ENCODE measurements at places on chromosomes 5 and 9.

GRCh38 chr5:3075309-3075708, 323.8 kb upstream of the IRX2 start:
- no peak for DNase-seq

- peak; percentile 81 for DNase-seq
Measured at GRCh38 chr5:127571314-127572131, 54.1 kb downstream of the PRRC1 start.

DNA sequence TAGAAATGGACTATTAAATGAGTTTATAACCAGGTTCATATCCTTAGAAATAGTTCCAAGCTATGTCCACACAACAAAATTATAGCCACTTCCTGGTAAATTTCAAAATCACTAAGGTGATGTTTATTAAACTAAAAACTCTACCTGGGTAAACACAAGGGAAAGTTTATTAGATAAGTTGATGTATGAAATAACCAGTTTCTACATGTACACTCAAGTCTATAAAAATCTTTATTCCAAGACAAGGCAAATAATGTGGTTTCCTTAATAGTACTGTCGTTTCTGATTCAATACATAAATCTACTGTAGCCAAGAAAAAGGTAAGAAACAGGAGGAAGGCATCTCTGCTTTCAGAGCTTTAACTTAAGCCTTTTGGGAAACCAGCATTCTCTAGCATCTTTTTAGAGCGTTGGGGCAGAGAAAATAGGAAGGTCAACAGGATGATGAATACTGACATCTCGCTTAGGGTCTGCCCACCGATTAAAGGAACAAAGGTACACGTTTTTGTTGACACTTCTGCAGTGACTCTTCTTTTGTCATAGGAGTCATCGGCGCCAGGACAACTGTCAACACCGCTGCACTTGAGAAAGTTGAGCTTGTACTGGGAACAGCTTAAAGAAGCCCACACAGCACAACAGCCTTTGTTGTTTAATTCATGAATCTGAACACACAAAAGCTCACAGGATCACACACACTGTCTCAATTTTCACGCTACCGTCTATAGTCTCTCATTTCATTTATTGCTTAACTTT, 513.6 kb downstream of the SLCO4C1 start:
- no peak for DNase-seq

GRCh38 chr5:13987843-13988464, 43.5 kb upstream of the DNAH5 start:
- peak; percentile 63 for DNase-seq

DNA sequence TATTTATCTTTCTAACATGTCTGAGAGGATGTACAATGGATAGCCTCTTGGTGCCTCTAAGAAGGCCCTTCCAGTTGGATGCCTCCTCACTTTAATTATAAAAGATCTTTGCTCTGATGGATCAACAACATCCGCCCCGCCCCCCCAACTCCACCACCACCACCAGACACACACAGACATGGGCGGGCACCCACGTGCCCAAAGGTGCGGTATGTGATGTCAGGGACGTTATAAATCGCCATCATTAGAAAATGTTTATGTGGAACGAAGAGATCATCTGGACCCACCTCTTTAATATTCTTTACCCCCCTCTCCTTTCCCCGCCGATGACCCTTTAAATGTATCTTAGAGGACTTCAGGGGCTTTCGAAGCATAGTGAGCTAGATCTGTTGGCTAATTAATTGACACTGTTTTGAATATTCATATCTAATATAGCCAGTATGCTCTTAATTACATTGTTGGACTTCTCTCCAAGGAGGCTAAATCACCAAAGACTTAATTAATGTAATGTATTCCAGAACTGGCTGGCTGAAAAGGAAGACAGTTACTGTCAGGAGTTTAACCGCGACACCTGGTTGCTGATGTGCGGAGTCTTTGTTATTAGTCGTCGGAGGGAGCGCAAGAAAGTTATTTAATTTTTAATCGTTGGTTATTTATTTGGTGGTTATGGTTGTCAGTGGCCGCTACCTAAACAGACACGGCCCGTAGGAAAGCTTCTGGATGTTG, 6.1 kb upstream of the FOXB2 start:
- no peak for DNase-seq

DNA sequence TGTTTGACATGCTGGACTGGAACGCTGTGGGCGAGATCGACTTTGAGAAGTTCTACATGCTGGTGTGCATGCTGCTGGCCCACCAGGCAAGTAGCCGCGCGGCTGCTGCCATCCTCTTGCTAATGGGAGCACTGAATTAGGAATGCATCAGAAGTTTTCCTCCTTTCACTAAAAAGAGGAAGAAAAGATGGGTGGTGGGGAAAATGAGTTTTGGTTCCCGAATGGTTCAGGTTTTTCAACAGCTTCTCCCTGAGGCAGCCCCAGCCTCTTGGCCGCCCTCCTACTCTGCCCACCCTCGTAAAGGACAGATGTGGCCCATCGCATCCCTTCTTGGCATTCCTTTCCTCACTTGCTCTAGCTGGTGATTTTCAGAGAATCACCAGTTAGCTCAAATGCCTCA, 5.5 kb downstream of the EFCAB9 start:
- no peak for DNase-seq

DNA sequence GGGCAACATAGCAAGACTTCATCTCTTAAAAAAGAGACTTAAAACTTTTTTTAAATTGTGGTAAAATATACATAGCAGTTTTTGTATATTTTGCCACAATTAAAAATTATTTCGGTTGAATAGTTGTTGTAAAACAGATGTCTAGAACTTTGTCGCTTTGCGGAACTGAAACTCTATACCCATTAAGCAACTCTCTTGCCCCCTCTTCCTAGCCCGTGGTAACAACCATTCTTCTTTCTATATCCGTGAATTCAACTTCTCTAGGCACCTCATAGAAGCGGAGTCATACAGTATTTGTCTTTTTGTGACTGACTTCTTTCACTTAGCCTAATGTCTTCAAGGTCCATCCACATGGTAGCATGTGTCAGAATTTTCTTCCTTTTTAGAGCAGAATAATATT, 43.3 kb downstream of the SPARC start:
- DNase-seq = no peak

DNA sequence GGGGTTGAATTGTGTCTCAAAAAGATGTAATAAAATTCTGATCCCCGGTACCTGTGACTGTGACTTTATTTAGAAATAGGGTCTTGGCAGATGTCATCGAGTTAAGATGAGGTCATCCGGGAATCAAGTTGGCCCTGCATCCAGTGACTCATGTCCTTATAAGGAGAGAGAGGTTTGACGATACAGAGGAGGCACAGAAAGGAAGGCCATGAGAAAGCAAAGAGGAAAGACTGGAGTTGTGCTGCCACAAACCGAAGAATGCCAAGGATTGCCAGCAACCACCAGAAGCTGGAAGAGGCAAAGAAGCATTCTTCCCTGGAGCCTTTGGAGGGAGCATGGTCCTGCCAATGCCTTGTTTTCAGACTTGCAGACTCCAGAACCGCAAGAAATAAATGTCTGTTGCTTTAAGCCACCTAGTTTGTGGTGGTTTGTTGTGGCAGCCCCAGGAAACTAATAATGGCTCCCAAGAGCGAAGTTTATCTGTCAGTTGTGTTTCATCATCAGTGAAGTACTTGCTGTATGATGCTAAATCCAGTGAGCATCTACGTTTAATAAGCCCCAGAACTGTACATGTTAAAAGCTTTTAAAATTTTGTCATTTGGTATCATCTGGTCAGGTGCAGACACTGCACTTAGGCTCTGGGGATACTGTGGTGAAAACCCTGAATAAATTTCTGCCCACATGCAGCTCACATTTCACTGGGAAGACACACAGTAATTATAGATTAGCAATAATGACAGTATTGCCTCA, 114.8 kb downstream of the TLE4 start:
- no peak for DNase-seq

- DNase-seq = peak; percentile 69
Measured at GRCh38 chr9:132409828-132410528, at the start of gene CFAP77. Gene CFAP77, plus strand, starts transcription at chr9:132410211. Its CDS starts 61 bp downstream, at chr9:132410272.

GRCh38 chr9:1959371-1959770, 55.8 kb upstream of the SMARCA2 start:
- no peak for DNase-seq

GRCh38 chr5:18553269-18553668, 919.0 kb downstream of the TAF11L14 start:
- no peak for DNase-seq

GRCh38 chr5:16550316-16550952, 66.4 kb downstream of the RETREG1 start:
- DNase-seq = peak; percentile 67

DNA sequence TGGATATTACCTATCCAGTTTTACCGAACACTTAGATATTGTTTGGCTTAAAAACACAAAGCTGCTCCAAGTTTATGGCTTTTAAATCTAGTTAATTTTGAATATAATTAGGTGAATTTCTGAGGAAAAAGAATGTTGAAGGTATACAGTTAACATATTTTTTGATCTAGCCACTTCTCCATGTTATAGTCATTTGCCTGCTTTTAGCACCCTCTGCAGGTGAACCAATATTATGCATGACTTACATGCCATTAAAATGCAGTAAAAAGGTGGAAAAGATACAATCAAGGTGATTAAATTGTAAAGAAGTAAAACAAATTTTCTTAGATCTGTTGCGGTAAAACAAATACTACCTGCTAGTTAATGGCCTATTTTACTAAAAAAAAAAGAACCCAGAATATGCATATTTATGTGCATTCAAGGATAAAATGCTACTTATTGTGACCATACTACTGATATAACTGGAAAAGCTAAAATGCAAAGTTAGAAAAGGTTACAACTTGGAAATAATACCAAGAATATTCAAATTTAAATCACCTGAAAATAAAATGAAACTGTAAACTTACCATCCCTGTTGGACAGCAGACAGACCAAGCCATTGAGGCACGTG, 132.1 kb downstream of the AP3B1 start:
- DNase-seq = peak; percentile 9

DNA sequence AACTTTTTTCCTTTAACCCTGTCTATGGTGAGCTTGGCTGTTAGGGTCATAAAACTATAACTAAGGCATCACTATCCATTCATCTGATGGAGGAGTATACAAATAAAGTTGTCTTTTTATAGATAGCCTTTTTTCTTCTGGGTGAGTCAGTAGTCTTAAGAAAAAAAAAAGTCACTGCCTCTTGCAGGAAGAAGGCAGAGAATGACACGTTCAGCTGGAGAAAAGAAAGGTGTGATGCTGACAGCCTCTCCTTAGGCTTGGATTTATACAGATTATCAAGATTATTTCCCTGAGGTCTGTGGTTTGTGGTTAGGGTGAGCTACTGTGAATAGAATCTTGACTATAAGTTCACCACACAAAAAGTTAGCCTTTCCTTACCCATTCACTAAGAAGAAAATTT, 23.0 kb downstream of the EPB41L4B start:
- no peak for DNase-seq

Data from GM20000 (cell line).